ENCODE measurements at places on chromosomes 1 and 21. TPM values are rescaled to one million over a fixed set of nuclear protein-coding genes. Genes with fewer than 3 reads are reported as not detected.

The KRTAP7-1 gene
- not detected for total RNA-seq

The TNFAIP8L2 gene
- not detected for total RNA-seq

The GJA5 gene
- not detected for total RNA-seq

The BCAN gene
- total RNA-seq: not detected

The TFF2 gene
- total RNA-seq: not detected

The CD1D gene
- total RNA-seq: 0.11 TPM

The ADCY10 gene
- not detected for total RNA-seq

The KPRP gene
- 0.13 TPM for total RNA-seq

The FALEC gene
- not detected for total RNA-seq

The CDKN2C gene
- 85.2 TPM for total RNA-seq

The TRABD2B gene
- total RNA-seq: not detected

The SPRR1B gene
- not detected for total RNA-seq

The GABRD gene
- total RNA-seq: not detected

The RAB3GAP2 gene
- total RNA-seq: 20.9 TPM

The ZSCAN20 gene
- 9.0 TPM for total RNA-seq

The TSPEAR gene
- not detected for total RNA-seq

The EMC1 gene
- 66.4 TPM for total RNA-seq

The UMODL1 gene
- not detected for total RNA-seq

The IVL gene
- not detected for total RNA-seq

The RPE65 gene
- total RNA-seq: not detected

The RPTN gene
- not detected for total RNA-seq

Measured in LHCN-M2 (cell line).